ENCODE measurements at places on chromosomes 1 and 21.

- no peak for DNase-seq
Observed at GRCh38 chr1:210291786-210292230, 36.9 kb upstream of the HHAT start.

DNA sequence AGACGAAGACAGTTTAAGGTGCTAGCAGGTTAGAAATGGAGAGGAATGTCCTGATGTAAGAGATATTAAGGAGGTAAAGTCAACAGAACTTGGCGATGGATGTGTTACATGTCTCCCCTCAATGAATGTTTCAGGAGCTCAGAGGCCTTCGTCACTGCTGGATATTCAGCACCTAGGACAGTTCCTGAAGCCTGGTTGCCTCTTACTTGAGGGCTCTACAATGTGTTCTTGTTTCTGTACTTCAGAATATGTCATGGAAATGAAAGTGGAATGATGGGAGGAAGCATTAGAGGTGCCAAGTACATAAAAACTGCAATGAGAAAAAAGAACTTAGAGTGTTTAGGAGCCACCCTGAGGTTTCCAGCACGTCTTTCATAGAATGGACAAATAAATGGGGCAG is 17.7 kb downstream of the TNR start:
- DNase-seq, result no peak

- DNase-seq, result no peak
Observed at GRCh38 chr1:229710746-229711145, 84.7 kb downstream of the URB2 start.

- no peak for DNase-seq
Observed at GRCh38 chr1:118184739-118185083, 317 bp downstream of the SPAG17 start.

GRCh38 chr1:39795651-39796050 is 7.0 kb upstream of the BMP8B start:
- DNase-seq, result no peak

- DNase-seq, result no peak
Observed at GRCh38 chr1:22920026-22920733, 52.5 kb downstream of the LACTBL1 start.

DNA sequence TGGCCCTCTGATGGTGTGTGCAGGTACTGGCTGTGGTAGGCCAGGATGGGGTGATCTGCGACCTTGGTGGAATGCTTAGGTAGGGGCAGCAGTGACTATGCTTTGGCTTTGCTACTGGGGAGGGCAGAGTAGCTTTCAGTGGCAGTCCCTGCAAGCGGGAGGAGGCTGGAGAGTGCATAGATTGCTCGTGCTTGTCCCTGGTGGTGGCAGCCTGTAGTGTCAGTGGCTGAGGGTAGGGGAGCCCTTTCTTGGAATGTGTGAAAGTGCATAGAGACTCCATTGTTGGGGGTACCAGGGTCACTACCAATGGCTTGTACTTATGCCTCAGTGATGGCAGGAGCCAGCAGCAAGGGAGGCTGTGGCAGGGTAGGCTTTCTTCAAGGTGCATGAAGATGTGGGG is 582.6 kb downstream of the MRPL39 start:
- no peak for DNase-seq

DNA sequence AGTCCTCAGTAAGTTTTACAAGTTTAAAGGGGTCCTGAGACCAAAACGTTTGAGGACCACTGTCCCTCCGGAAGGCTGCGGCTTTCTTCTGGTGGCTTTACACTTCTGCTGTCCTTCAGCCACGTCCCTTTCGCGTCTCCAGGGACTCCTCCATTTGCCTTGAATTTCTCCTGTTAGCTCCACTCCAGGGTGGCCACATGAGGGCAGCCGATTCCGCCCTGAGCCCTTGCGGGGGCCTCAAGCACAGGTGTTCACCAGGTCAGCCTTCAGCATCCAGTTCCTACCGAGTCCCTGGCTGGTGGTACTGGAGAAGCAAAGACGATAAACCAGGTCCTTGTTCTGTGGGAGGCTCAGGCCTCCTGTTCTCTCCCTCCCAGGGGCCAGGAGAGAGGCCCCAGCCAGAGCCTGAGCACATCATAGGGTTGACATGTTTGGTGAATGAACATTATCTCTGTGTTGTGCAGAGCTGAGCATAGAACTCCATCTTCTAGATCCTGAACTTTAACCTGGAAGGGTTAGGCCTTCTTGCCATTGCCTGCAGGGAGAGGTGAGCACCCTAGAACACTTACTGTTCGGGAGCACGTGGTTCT is 27.4 kb upstream of the COQ8A start:
- DNase-seq, result peak; percentile 22

DNA sequence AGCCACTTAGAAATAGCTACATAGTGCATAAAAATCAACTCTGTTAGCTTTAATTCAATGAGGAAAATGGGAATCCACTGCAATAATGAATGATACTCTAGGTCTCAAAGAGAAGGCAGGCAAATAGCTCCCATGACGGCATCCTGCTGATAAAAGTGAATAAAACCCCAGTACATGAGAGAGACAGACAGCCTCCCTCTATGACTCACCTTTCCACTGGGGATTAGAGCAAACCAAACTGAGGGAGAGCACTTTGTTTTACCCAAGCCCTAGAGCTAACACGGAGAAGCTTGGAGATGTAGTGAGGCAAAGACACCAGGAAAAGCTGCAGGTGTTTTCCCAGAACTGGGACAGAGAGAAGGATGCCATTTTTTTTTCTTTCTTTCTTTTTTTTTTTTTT is 621.9 kb downstream of the LRRIQ3 start:
- no peak for DNase-seq

- no peak for DNase-seq
Observed at GRCh38 chr1:43597028-43597427, 52.9 kb upstream of the KDM4A start.

DNA sequence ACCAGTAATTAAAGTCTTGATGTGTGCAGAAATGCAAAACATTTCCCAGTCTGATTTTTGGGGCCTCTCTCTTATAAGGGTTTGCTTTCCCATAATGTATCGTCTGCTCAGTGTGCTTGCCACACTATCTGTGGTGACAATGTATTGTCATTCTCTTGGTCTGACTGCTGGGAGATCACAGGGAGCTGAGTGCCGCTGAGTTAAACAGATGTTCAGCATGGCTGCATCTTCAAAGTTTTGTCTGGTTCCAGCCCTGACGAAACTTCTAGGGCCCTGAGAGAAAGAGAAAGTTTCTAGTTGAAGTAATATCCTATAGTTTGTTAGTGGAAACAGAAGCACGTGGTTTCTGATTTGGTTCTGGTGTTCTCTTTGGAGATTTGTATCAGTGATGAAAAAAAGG is 42.6 kb downstream of the DNM3 start:
- DNase-seq, result no peak

- no peak for DNase-seq
Observed at GRCh38 chr1:226129230-226129629, 57.3 kb downstream of the ACBD3 start.

GRCh38 chr21:42013376-42013775 is 3.2 kb upstream of the ZBTB21 start:
- no peak for DNase-seq

DNA sequence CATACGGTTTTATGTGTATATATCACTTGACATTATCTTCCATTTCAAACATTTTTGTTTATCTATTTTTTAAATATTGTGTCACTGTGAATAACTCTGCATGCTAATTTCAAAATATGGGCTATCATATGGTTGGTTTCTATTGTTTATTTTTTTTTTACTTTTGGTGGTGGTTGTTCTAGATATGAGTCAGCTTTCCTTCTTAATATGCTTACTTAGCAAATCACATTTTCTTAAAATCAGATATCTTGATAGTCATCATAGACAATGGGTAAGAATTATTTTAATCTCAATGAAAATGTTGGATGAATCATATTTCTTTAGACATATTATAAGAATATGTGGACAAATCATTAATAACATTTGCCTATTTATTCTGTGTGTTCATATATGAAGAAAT is 881.5 kb downstream of the BRINP3 start:
- no peak for DNase-seq

DNA sequence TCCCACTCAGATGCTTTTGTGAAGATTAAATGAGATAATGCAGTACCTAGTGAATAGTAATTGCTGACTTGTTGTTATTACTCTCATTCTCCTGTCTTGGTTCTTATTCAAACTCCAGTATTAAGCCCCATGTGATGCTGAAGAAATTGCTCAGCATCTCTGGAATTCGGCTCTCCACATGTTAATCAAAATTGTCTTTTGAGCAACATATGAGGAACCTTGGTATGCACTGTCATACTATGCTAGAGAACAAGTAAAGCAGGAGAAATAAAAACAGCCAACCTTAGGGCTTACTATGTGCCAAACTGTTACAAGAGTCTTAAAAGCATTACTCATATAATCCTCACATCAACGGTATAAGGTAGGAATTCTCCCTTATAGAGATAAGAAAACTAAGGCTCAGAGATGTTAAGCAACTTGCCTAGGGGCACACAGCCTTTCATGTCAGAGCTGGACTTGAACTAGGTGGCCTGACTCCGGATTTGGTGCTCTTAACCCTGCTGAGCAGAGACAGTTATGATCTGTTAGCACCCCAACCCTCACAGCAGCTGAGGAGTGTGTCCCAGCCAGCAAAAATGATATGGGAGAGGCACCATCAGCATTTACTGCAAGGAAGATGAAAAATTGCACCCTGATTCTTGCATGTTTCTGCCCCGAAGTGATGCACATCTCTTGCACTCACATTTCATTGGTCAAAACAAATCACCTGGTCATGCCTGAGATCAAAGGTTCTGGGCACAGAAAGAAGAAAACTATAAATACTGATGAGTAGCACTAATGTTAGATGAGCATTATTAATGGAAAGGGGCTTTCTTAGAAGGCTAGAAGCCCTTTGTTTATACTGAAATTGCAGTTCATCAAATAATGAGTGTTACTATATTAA is 102.3 kb downstream of the OMA1 start:
- no peak for DNase-seq

GRCh38 chr1:88774151-88774556 is 90.1 kb downstream of the PKN2 start:
- DNase-seq, result no peak

- DNase-seq, result no peak
Observed at GRCh38 chr21:22224261-22224660, 1226.1 kb downstream of the NCAM2 start.

DNA sequence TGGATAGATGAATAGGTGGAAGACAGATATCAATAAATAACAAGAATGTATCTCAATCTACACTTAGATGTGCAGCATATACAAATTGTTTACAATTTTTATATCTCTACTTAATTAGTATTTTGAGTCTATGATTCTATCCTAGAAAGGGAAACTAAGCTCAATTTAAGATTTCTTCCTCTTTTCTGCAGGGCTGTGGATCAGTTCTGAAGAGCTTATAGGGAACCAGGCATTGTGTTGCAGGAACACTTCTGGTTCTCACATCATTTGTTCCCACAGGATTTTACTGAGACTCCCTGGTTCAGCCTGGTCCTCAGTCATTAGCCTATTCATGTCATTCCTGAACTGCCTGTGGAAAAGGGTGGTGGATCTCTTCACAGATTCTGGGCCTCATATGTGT is 105.8 kb downstream of the TNFSF18 start:
- no peak for DNase-seq

- DNase-seq, result peak; percentile 32
Observed at GRCh38 chr21:34983680-34984086, 65.4 kb downstream of the RUNX1 start.

DNA sequence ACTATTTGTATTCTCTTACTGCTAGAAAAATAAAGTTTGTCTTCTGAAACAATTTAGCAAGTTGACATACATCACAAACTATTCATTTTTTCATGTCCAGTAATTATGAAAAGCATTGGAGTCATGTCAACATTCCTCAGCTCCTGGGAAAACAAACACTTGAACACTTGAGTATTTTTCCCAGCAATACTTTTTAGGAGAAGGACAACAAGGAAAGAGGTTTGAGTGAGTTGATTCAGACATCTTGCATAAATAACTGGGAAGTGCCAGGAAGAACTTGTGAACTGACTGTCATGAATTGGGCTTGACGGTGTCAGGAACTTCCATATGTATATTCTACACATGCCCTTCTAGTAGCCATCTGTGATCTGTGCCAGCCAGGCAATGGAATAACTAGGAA is 195.6 kb downstream of the HMCN1 start:
- no peak for DNase-seq

DNA sequence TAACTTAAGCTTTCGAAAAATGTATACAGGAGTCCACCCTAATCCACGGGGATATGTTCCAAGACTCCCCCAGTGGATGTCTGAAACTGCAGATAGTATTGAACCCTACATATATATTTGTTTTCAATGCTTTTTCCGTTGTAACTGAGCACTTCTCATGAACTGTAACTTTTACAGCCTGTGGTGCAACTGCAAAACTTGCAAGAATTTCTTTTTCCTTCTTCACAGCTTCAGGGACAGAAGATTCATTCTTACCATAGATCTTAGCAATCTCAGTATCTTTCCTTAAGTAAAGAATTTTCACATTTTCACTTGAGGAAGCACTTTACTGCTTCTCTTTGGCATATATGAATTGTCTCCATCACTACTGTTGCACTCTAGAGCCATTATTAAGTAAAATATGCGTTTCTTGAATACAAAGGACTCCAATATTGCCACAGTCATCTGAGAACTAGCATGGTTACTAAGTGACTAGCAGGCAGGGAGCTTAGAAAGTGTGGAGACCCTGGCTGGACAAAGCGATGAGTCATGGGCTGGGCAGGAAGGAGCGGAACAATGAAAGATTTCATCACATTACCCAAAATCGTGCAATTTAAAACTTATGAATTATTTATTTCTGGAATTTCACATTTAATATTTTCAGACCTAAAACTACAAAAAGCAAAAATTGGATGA is 14.1 kb downstream of the DPYD start:
- DNase-seq, result no peak

DNA sequence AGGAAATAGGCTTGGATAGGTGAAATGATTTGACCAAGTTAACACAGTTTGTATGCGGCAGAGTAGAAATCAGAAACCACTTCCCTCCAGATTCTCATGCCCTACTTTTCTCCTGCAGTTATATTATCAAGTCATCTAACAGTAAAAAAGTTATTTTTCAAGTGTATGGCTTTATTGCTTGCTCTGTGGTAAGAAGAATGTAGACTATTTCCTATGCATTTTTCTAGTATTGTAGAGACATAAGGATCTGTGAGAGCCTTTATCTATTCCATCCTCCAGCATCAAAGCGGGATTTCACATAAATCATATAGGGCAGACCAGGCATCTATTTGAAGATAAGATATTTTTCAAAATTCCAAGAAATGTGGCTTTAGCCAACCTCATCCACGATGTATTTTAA is 208.5 kb downstream of the TTLL7 start:
- DNase-seq, result no peak

- no peak for DNase-seq
Observed at GRCh38 chr1:70820995-70821394, 226.6 kb downstream of the PTGER3 start.

GRCh38 chr1:164644774-164645644 is 86.0 kb downstream of the PBX1 start:
- no peak for DNase-seq
